ENCODE measurements at places on chromosomes 12 and 14. TPM values are rescaled to one million over a fixed set of nuclear protein-coding genes. Genes with fewer than 3 reads are reported as not detected.

DNA sequence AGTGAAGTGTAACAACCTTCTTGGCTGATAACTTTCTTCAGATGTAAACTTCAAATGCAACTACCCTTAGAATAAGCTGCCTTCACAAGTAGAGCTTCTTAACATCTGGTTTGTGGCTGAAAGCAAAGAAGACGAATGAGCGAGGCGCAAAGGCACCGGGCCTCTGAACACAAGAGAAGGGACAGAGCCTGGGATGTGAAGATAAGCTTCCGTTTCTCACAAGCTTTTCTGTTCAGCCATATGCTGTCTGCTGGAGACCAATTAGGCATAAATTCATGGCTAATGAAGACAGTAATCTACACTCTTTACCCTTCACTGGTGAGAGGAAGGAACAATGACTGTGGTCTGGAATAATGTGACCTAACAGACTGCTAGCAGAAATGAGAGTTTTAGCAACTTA is 195.2 kb downstream of the ATXN7L3B start:
- H3K27ac ChIP-seq, result no peak overlapping the region
- H3K27me3 ChIP-seq, result no peaks in the 10 kb centered on the region
- no peaks in the 10 kb centered on the region for H3K36me3 ChIP-seq
- no peaks in the 10 kb centered on the region for H3K4me1 ChIP-seq
- no peak for DNase-seq
- no peak overlapping the region for H3K4me3 ChIP-seq

DNA sequence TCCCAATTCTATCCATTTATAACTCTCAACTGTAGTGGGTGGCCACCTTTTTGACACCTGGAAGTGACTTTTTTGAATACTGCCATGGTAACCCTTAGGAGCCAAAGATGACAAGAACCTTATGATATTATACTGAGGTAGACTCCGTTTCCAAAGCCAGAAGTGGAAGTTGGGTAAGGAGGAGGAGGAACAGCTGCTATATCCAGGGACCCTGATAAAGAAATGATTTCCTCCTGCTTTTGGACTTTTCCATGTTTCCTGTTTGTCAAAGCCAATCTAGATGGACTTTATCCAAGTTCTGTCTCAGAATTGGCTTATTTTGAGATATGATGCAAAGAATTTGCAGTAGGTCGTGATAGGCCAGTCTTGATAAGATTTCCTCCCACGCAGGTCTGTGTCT is 14.3 kb downstream of the TRIM9 start:
- H3K27ac ChIP-seq, result no peak overlapping the region
- no peaks in the 10 kb centered on the region for H3K36me3 ChIP-seq
- no peak for DNase-seq
- no peak overlapping the region for H3K4me3 ChIP-seq

- no peaks in the 10 kb centered on the region for H3K36me3 ChIP-seq
- no peak overlapping the region for H3K27ac ChIP-seq
- no peak for DNase-seq
- no peaks in the 10 kb centered on the region for H3K4me1 ChIP-seq
These were observed 100.8 kb downstream of the PPM1A start for GRCh38 chr14:60349663-60350365.

- DNase-seq, result no peak
- H3K27me3 ChIP-seq, result no peaks in the 10 kb centered on the region
- H3K36me3 ChIP-seq, result no peaks in the 10 kb centered on the region
These were observed 170.6 kb downstream of the MED13L start for GRCh38 chr12:116106870-116107269.

The CHGA gene
- 25.3 TPM for total RNA-seq

The MMAB gene
- 21.9 TPM for total RNA-seq

The PHC1 gene
- total RNA-seq, result 52.3 TPM

The OTX2 gene
- total RNA-seq, result 35.0 TPM

Measured in spinal cord (tissue), 10 donors.